ENCODE measurements at places on chromosomes 1 and 21.

GRCh38 chr1:236095705-236096520 is 31.0 kb upstream of the NID1 start:
- no peak for DNase-seq

- DNase-seq, result no peak
Measured at GRCh38 chr1:218829097-218829496, 344.6 kb upstream of the LYPLAL1 start.

DNA sequence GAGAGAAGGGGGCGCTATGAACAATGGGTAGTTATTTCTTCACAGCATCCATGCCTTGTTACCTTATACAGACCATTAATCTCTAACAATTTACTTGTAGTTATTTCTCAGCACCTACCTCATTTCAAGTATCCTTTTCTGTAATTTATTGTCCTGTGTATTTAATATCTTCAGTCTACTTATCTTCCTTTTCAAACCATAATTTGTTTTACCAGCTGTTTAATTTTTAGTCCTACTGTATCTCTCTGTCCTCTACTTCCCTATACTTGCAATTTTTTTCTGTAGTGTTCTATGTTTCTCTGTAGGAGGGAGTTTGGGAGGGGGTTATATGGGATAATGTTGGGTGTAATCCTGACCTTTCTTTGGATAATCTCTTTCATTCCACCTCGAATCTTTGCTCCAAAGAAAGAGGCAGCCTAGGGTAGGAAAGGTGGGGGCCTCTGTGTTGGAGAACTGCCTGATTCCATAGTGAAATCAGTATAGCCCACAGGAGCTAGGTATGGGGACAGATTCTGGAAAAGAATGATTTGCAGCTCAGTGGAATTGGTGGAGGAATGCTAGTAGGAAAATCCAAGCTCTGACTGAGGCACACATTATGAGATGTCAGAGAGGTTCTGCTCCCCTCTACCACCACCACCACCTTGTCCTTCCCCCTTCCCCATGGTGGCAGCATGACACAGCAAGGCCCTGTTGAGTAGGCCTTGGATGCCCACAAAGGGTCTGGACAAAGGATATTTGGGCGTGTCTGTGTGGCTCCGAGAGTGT is 642 bp downstream of the MLLT11 start:
- DNase-seq, result no peak

DNA sequence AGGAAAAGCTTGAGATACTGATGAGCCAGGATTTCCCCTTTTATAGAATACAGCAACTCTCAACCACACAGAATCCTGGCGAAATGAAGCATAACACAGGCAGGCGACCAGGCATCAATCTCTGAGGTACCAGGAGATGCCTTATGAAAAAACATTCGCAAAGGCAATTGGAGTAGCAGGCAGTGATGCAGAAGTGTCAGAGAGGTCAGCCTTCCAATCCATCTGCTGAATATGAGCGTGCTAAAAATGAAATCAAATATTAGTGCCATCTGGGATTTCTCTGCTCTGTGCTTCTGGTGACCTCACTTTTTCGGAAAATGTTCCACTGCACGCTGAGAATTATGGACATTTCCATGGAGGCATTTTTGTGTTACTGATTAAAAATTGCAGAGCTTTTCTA is 258.8 kb downstream of the VAV3 start:
- no peak for DNase-seq

DNA sequence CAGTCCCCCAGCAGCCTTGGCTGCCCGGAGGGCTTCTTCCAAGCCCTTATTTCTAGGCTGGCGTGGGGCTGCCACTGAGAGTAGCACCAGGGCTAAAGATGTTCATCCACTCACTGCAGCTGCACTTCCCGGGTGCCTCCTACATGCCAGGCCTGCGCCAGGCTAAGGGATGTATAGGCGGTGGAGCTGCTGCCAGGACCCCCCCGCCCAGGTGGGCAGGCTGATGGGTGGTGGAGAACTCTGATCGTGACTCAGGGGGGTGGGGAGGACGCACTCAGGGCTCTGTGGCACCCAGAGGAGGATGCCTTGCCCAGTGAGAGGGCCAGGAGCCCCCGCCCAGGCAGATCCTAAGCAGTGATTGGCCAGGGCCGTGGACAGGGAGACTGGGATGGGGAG is 34.1 kb downstream of the CFAP74 start:
- DNase-seq, result no peak

GRCh38 chr1:53888681-53889080 is 916 bp downstream of the YIPF1 start:
- no peak for DNase-seq

DNA sequence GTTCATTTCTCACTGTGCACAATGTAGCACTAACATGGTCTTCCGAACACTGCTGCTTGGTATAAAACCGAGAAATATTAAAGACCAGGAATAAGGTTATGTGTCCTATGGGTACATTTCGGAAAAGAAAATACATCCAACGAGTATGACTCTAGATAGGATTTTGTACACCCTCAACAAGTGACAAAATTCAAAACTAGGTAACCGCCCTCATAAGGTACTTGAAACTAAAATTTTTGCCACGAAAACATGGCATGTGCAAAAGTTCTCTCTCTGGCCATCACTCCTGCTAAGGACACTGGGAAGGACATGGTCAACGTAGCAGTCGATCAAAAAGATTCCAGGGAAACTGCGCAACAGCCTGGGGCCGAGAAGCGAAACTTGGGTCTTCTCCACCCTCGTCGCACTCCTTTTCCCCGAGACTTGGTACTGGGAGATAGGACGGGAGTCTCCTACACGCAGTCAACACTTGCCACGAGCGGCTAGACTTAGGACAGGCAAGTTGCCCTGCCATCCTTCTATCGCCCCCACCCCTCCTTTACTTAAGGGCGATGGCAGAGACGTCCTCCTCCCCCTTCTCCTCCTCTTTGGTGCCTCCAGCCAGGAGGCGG is 338 bp upstream of the TOR1AIP1 start:
- DNase-seq, result no peak

GRCh38 chr1:213513006-213513405 is 462.0 kb downstream of the RPS6KC1 start:
- no peak for DNase-seq
